ENCODE measurements at places on chromosomes 2 and 18.

- DNase-seq: no peak
These were observed 30.7 kb upstream of the IL1R1 start for GRCh38 chr2:102111823-102112222.

GRCh38 chr18:45251236-45251635 lies 364.0 kb upstream of the SLC14A2 start:
- no peak for DNase-seq

DNA sequence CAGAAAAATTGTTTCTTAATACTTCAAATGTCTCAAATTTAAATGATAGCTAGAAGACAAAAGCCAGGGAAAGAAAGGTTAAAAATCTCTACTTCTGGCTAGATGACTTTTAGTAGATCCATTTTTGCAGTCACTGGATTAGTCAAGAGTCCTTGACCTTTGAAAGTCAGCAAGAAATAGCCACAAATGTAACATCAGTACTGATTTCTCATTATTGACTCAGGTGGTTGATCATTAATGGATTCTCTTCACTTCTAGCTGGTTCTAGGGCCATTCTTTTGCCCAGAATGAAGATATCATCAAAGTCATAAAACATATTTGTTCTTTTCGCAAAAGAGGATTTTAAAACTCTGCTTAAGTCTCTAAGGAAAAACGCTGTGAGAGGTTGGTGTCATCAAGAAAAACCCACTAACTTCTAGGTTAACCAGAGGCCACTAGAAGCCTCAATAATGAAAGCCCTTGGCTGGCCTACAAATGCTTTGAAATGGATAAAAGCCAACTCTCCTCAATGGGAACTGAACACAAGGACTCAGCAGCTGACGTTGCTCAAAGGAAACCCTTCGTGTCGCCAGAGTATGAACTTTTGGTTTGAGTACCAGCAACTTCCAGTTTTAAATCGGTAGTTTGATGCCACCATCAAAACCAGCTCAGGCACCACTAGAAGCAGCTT lies 66.3 kb downstream of the IRS1 start:
- no peak for DNase-seq

- no peak for DNase-seq
These were observed 34.1 kb downstream of the RASGRP3 start for GRCh38 chr2:33510586-33510968.

DNA sequence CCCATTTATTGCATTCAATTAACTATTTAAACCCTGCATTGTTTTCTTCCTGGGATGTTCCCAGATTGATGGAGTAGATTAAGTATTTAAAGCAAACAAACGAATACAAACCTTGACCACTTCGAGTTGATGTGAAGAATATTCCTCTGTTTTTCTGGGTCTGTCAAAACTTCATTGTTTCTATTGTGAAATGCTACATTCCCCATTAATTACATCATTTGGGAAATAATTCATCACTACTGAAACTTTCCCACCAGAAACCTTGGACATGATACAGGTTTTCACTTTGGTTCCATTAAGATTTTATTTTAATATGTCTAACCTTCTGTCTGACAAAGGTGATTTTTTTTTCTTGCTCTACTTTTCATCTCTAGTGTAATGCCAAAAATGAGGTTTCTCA lies 365.1 kb upstream of the ETAA1 start:
- DNase-seq: no peak

- DNase-seq: no peak
These were observed 72.8 kb downstream of the MEIS1 start for GRCh38 chr2:66507673-66508201.

DNA sequence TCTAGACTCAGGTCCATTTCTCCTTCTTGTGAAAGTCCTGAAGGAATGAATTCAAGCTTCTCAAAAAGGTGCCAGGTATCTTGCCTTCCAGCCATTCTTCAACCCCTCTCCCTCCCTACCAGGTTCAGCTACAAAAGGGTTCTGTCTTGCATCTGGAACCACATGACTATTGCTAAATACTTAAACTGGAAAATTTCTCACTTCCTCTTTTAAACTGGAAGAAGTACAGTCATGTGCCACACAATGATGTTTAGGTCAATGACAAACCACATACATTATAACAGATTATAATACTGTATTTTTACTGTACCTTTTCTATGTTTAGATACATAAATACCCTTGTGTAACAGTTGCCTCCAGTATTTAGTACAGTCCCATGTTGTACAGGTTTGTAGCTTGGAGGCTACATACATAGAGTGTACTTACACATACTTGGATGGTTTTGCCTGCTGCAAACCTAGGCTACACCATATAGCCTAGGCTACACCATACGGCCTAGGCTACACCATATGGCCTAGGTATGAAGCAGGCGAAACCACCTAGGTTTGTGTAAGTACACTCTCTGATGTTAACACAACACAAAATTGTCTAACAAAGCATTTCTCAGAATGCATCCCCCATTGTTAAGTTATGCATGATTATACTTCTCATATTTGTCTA lies 142.0 kb upstream of the DNMT3A start:
- no peak for DNase-seq

DNA sequence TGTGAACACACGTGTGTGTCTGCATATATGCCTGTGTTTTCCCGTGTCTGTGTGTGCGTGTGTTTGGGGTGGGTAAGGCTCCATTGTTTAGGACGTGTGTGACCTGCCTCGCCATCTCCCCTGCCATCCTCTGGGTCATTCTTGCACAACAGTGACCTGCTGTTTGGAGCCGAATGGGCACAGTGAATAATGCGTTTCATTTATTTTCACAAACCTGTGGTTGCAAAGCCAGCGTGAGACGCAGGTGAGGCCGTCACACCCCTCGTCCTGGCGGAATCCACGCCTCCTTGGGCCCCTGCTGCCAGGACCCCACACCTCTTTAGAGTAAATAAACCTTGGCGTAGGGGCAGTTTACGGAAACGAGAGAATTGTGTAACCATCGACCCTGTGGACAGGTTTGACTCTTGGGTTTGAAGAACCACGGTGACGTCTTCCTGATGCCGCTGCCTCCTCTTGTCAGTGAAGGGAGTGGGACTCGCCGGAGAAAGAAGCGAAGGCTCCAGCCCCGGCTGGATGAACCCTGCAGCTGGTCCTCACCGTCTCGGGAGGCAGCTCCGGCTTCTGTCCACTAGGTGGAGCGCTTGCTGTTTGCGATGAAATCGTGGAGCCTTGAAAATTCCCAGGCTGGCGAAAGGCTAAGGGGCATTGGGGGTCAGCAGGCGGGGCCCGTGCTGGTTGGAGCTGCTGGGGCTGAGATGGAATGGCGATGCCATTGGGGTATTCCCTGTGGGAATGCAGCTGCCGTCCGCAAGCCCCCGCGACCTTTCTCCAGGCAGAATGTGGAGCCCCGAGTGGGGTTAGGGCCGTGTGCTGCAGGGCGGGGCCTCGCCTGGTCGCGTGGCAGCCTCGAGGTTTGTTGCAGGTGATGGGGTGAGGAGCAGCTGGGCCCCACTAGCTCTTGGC lies 81.1 kb downstream of the RTP5 start:
- peak; percentile 47 for DNase-seq

DNA sequence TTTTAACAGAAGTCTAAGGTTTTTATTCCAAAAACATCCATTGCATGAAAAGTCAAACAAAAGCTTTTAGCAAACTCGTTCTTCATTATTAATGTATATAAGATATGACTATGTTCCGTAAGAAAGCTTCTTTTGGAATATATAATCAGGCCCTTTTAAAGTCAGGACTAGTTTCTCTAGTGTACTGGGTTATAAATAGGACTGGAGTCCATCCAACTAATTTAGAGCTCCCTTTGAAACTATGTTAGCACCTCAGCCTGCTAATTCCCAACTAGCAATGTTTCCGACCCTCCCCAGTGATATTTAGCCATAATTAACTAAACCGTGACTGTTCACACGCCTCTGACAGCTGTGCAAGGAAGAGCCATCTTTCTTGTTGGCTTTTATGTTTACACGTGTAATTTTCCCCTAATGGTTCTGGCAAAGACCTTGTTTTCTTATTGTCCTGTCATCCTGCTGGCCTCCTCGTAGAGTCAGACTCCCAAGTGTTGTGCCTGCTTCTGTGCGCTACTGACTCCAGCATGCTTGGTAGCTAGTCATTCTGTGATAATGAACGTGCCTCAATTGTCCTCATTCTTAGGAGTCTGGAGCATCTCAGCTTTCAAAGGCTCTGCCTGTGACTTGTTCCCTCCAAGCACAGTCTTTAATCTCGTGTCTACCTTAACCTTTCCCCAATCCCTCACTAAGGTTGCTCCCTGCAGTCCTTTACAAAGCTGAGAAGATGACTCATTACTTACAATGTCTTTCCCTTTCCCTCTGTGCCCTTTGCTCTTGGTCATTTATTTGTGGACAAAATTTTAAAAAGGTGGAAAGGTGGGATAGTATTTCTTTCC lies 172.2 kb upstream of the RASGRP3 start:
- DNase-seq: no peak

DNA sequence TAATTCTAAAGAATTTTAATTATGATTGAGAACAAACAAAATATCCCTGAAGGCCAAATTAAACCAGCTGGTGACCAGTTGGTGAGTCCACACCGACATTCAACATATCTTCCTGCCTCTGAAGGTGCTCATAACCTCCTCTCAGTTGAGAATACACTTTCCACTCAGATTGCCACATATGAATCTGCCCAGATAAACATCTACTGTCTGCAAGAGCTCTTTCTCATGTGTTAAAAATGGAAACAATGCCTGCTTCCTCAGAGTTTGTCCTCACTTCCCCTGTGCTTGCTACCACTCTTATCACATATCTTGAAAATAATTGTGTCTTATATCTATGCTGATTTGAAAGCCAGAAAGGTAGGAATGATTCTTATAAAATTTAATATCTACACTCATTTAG lies 177.7 kb upstream of the GULP1 start:
- DNase-seq: no peak

DNA sequence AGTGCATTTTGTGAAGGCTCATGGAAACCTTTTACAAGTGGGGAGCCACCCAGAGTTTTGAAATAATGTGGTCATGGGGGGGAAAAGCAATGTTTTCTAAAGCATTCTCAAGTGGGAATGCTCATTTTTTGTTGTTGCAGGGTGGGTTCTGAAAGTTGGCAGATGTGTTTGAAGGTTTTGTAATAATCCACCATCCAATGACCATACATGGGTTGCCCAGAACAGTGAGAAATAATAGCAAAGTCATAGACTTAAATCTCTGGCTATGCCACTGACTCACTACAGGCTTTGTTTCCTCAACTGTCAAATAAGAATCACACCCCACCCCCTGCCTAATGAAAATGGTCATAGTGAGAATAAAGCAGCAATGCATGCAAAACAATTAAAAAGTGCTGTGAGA lies 2.9 kb downstream of the DSG3 start:
- no peak for DNase-seq

Data from hematopoietic multipotent progenitor cell treated with erythropoietin and hydrocortisone succinate and interleukin-3 and kit ligand, for 17 days (in vitro differentiated cells).